AG04449 (cell line): ENCODE measurements at places on chromosomes 11 and 22.

- DNase-seq: no peak
Observed at GRCh38 chr22:20437613-20438426, at the start of gene SCARF2. SCARF2 (minus strand) TSS chr22:20437825; CDS start chr22:20437754, 71 bp downstream.

- DNase-seq: no peak
Observed at GRCh38 chr11:1368966-1369365, 20.8 kb upstream of the BRSK2 start.

- DNase-seq: no peak
Observed at GRCh38 chr11:107473792-107474191, 16.2 kb upstream of the CWF19L2 start.

DNA sequence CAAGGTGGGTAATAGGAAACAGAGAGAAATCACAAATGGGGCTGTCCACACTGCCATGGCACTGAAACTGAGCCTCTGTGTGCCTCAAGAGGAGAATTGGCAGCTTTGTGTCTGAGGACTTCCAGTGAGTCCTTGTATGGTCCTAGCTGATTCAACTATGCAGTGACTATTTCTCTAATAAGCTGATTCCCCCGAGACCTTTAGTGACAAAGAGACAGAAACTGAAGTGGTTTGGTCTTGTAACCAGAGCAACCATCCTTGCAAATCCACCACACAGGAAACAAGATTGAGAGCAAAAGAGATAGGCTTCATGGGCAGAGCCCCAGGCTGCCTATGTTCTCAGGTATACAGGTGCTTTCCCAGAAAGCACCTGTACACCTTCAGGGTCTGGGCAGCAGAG lies 1038.5 kb downstream of the NTM start:
- DNase-seq: no peak

GRCh38 chr11:33383075-33383919 lies 126.1 kb downstream of the HIPK3 start:
- no peak for DNase-seq

DNA sequence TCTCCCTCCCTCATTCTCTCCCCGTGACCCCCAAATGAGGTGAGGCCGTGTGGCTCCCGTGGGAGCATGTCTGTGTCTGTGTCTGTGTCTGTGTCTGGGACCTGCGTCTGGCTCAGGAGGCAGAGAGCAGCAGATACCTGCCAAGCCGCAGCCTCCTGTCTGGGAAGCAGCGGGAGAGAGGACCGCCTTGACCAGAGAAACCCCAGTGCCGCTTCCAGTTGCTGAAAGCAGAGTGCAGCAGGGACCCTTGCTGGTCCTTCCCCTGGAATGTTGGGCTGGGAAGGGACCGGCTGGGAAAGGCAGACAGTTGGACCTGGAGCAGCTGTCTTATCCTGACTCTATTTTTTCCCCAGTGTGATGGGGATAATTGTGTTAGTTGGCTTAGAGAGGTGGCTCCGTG lies 525 bp downstream of the CSDC2 start:
- no peak for DNase-seq

DNA sequence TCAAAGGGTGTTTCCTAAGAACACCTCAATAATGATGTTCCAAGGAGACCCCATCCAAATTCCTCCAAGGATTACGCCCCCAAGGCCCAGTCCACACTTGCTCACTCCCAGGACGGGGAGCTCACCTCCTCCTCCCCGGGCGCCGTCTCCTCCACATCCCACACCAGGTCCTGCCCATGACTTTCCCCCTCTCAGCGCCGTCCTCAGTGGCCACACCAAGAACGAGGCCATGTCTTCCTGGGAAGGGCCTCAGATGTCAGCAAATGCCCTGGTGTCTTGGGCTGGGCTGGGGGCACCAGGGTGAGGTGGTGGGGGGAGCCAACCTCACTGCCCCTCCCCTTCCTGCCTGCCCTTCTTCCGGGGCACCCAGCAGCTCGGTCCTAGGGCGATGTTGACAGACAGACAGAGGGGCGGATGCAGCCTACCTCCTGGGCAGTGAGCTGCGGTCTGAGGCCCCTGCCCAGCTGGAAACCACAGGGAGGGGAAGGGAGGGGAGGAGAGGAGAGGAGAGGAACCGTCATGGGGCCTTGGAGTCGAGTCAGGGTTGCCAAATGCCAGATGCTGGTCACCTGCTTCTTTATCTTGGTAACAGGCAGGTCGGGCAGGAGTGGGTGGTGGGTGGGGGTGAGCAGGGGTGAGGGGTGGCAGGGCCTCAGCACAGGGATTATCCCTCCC lies at the start of the genes C11orf21 and TSPAN32:
Gene C11orf21 (minus strand): TSS at position 288 of the 675 bp plus-strand sequence. CDS start 110 bp downstream, at position 178.
Gene TSPAN32 (plus strand): TSS at position 383 of the 675 bp plus-strand sequence. CDS start 137 bp downstream, at position 520.
- DNase-seq: no peak

DNA sequence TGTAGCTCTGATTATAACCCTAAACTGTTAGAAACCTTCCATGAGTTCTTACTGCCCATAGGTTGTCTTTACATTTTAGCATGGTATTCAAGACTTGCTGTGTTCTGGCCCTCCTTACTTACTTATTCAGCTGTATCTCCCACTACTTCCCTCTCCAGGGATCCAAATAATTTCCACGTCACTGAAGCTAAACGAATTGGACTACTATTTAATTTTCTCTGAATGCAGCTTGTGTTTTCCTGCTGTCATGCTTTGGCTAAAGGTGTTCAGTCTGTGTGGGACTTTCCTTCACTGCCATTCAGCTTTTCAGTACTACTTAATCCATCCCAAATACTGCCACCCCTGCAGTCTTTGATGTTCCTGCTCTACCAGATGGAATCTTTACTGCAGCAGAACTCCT lies 88.3 kb downstream of the UVRAG start:
- no peak for DNase-seq

DNA sequence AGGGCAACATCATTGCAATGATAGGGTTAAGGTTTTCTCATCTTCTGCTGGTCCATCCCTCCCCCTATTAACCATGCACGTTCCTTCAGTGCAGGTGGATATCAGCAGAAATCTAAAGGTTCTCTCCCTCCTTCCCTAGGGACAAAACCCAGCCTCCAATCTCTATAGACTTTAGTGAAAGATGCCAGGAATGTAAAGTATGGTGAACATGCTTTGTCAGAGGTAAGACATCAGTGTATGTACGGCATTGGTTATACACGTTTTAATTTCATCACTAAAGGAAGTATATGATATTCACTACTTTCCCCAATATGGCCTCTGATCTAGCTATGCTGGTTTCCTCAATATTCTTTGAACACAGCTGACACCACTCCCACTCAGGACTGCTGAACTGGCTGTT lies 81.2 kb upstream of the LDLRAD3 start:
- no peak for DNase-seq
